ENCODE measurements at places on chromosomes 1 and 21.

DNA sequence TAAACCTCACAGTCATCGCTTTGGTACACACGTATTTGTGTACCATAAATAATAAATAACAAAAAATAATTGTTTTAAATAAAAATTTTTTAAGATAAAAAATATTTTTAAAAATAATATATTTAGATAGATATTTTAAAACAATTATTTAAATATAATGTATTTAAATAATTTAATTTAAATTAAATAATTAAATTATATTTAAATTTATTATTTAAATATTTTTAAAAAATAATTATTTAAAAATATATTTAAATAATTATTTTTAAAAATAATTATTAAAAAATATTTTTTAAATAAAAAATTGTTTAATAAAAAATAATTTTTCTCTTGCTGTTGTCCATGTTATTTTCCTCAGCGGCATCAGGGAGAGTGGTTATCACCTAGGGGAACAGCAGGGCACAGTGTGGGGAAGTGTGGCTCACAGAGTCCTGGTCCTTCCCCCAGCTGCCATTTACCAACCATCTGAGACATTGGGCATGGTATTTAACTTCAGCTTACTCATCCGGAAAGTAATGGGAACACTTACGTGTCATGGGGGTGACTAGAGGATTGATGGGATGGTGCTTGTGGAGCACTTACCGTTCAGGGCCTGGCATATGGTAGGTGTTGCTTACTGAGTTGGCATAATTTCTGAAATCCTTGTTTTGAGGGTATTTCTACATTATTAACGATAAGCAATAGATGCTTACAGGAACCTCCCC, 92.9 kb upstream of the TSPAN2 start:
- no peak for DNase-seq

- DNase-seq: no peak
These were observed 15.4 kb upstream of the CYYR1 start for GRCh38 chr21:26588446-26588845.

DNA sequence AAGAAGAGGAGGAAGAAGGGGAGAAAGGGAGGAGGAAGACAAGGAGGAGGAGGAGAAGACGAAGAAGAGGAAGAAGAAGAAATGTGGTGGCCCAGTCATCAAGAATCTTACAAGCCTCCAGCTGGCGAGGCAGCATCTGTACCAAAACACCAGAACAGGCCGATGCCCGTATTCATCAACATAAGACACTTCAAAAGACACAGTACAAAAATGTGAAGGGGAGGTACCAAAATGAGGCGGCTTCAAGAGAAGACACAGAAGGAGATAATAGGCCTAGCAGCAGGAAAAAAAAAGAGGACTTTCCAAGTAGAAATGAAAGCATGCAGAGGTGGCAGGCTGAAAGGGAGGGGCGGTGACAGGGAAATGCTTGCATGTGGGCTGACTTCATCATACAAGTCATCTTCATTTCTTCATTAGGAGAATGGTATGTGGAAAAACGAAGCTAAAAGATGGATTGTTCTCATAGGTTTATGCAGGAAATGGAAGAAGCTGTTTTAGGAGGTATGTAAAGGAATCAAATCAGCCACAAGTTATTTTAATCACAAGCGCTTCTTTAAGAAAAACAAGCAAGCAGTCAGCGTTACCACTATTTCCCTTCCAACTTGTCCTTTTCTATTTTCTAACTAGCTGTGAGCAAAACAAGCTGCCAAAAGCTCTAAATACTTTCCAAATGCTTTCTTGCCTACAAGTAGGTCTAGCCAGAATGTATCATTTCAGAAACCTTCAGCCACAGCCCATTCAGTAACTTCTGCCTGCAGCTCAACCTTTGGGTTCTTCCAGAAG, 192.3 kb downstream of the SLC45A1 start:
- DNase-seq: peak; percentile 42

GRCh38 chr1:14949836-14950713, 203.5 kb upstream of the TMEM51 start:
- DNase-seq: no peak

- no peak for DNase-seq
These were observed 676.1 kb downstream of the PTPRU start for GRCh38 chr1:29912425-29912824.

DNA sequence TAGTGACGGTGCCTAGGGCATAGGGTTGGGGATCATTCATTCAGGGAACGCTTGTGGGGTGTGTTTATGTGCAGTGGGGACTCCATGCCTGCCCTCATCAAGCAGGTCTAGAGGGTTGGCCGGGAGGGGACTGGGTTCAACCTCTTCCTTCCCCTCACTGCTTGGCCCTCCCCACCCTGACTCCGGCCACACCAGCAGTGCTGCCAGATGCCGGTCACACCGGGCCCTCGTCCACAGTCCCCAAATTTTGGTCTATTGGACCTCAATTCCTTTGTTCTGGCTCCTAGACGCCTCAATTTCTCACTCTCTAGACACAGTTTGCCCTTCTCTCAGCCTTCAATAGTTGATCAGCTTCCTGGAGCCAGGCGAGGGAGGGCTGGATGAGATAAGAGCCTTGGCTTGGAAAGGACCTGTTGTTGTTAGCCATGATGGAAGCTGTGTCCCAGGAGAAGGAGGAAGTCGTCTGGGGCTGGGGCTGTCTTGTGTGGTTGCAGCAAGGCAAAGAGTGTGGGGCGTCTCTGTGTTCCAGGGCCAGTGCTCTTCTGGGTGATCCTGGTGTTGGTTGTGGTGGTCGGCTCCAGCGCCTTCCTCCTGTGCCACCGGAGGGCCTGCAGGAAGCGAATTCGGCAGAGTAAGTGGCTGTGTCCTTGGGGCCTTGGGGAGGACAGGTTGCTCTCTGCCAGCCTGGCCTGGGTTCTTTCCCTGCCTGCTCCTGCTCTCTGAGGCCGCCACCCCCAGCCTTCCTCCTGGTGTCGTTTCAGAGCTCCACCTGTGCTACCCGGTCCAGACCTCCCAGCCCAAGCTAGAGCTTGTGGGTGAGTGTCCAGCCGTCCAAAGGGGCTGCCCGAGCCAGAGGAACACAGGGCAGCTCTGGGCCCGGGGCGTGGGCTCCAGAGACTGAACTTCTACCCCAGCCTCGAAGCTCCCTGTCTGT, 41.1 kb upstream of the TNFRSF1B start:
- DNase-seq: no peak

GRCh38 chr1:203176273-203177035, 828 bp upstream of the MYBPH start:
- no peak for DNase-seq

DNA sequence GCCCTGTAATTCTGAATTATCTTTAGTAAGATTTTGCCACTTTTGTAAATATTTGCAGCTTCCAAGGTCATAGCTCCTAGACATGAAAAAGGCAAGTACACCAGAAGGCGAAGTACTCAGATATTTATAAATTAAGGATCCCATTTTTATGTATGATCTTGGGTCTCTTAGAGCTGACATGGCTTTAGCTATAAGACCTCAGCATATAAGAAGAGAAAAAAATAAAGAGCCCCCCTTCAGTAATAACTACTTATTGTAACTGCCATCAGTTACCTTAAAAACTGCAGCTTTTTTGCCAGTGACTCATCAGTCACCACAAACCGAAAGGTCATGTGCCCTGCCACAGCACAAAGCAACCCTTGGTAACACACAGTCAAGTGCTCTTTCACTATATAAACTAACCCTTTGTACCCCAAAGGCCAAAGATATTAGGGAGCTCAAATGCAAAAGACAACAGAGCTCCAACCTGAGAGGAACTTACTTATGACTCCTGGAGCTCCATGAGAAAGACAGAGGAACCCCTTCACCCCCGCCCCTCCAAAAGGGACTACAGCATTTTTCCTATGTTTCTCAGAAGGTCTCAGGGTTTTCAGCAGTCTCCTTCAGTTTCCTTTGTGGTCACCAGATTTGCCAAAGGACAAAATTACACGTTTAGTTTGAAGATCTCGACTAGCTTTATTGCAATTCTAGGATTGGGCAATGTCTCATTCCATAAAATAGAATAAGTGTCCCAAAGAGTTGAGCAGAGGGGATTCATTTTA, 219.8 kb upstream of the DUSP10 start:
- DNase-seq: no peak

DNA sequence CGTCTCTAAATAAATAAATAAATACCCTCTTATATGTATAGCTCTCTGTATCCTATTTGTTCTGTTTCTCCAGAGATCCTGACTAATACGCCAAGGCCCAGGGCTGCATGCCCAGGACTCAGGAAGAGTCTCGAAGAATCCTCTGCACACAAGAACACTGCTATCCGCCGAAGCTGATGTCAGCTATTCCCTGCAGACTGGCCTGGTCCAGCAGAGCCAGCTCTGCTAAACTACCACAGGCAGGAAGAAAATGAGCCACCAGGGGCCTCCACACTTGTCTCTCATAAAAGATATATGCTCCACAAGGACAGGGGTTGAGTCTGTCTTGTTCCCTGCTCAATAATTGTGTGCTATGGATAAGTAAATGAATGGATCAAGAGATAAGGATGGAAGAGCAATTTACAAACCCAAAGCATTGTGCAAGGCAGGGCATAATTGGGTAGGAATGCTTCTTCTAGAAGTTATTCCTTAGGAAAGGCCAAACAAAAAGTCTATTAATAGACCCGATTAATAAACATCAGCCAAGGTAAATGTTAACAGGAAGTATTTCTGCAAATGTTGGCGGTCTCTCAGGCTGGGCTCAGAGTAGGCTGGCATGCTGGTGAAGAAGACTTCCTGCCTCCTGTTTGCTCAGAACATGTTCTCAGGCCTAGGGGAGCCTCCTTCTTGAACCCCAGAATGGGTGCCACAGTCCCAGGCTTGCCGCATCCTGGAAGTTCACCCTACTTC, 26.3 kb upstream of the MAN1C1 start:
- DNase-seq: no peak

DNA sequence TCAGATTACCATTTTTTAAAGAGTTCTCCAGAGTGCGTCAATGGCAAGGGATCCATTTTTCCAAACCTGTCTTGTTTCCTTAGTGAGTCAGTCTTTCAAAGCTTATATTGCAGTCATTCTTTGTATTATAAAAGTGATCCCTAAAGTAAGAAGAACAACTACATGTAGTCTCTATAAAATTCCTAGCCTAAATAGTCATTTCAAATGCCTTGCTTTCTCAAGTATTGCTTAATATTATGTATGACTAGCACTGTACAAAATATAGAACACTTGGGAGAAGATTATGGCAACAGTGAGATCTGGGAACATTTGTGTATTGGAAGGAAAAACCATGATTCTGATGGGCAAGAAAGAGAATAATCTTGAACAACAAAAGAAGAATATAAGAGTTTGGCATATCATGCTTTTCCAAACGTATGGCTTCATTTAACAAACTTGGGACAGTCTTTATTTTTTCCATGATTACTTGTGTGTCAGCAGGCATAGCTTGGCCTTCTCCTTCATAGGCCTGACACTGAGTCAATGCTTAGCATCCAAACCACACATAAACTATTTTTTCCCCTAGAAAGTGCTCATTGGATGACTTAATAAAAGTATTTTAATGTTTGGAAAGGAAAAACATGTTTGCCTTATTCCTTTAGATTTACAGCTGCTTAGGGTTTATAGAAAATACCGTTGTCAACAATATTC, 547.4 kb downstream of the LTN1 start:
- no peak for DNase-seq

DNA sequence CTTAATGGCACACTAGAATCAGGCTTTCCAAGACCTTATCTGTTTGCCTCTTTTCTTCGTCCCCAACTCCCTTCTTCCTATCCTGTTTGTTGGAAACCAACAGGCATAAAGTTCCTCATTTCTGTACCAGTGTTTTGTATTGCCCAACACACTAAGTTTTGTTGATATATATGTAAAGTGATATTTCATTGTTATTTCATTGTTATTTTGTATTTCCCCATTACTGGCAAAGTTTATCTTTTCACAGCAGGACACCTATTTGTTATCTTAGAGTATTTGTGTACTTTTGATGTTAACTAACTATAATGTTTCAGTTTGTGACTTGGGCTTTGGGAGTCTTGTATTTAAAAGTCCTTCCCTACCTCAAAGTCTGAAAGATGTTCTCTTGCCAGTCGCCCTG, 27.1 kb downstream of the FAM20B start:
- no peak for DNase-seq

- DNase-seq: no peak
These were observed 184.2 kb upstream of the USP24 start for GRCh38 chr1:55399346-55399745.

All from germinal center (tissue), 1 donor.